Aorta (tissue), 5 donors: ENCODE measurements at places on chromosomes 2 and 18. TPM values are rescaled to one million over a fixed set of nuclear protein-coding genes. Genes with fewer than 3 reads are reported as not detected.

ZNF892 gene
- polyA plus RNA-seq: not detected

ERFE gene
- not detected for polyA plus RNA-seq

SNTG2 gene
- not detected for polyA plus RNA-seq

PLA2R1 gene
- 7.9 TPM for polyA plus RNA-seq

ZSWIM2 gene
- polyA plus RNA-seq: not detected

UGT1A8 gene
- not detected for polyA plus RNA-seq

UGT1A7 gene
- polyA plus RNA-seq: 1.8 TPM

HOXD4 gene
- polyA plus RNA-seq: not detected

DNA sequence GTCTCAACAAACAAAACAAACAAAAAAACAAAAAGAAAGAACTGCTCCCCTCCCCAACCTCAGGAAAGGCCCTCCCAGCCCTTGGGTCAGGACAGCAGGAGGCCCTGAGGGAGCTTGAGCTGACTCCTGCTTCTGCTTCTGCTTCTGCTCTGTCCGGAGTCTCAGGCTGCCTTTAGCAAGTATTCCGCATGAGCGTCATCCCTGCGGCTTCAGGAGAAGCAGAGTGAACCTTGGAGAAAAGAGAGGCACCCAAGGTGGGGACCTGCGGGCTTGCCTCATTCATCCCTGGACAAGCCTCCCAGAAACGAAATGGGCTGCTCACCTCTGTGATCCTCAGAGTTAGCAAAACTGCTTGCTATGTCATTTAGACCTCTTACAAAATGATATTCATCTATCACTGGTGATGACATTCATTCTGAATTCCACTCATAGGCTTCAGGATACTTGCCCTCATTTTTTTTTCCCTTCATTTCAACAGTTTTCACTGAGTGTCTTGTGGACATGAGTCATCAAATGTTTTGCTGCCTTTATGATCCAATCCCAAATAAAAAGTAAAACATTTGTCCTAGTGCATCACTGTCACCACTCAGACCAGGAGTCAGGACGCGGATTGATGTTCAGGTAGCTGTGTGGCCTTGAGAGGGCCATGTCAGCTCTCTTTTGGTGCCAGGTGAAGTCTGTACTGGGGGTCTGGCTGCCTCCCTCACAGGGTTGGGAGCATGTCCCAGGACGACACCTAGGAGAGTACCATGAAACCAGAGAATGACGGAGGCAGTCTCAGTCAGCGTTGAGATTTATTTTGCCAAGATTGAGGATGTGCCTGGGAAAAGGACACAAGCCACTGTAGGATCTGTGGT is 51.7 kb downstream of the IMPA2 start:
- peak; percentile 6 for DNase-seq

GRCh38 chr2:181754105-181754504 is 73.8 kb upstream of the NEUROD1 start:
- DNase-seq: no peak

GRCh38 chr2:233307565-233307964 is at the start of gene SAG:
Gene SAG, plus strand, starts transcription at chr2:233307816. Its CDS starts 1,374 bp downstream, at chr2:233309190.
- DNase-seq: no peak

- no peak for DNase-seq
Measured at GRCh38 chr2:2683606-2684224, 352.6 kb upstream of the MYT1L start.

GRCh38 chr2:161417438-161418274 is 1.6 kb downstream of the TBR1 start:
- no peak for DNase-seq

DNA sequence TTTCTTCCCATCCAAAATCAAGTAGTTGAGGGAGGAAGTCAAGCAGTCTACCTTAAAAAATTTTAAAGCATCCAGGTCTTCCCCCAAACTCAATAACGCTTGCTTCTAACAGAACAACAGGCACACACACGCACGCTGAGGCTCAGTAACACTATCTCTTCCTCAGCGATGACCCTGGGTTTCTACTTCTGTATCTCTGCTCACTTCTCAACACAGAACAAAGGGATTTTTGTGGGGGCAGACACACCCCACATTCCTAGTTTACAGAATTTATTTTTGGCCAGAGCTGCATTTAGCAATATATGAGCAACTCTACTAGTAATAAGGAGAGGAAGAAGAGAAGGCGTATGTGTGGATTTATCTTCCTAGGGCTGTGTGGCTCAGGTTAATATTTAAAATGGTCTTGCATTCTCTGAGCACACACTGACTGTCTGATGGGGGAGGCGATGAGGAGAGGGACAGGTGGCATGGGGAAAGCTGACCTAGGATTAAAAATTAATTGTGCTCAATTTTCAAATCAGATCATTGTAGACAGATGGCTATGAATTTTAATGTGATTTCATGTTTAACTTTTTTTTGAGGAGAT is 71.3 kb upstream of the PPM1B start:
- no peak for DNase-seq

DNA sequence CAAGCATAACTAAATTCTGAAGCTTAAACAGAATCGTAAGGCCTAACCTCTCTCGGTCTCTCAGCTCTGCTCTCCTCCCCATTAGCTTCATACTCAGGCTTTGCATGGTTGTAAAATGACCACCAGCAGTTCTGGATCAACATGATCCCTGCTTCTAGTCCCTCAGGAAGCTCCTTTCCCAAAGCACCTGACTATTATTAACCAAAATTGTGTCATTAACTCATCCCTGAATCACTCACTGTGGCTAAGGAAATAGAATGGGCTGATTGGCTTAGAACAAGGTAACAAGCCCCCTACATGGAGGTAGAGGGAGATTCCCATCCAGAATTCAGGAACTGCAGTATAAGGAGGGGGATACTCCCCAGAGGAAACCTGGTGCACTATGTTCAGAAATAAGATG is 448.3 kb downstream of the ARHGAP15 start:
- DNase-seq: no peak

GRCh38 chr2:20563833-20564232 is 87.1 kb downstream of the HS1BP3 start:
- DNase-seq: no peak

DNA sequence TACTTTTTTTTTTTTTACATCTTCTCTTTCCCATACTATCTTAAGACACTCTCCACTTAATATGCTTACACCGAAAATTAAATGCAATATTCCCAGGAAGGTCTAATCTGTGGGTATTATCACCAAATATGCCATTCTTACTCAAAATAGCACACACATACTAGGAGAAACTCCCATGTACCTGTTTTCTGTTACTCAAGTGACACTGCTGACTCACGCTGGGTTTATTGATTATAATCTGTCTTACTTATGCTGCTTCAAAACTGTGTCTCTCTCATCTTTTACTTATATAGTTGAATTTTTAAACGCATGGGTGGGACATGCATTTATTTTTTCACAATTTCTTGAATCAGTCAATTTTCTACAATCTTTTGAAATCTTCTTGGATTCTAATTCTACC is 29.9 kb downstream of the MRPL19 start:
- DNase-seq: no peak

DNA sequence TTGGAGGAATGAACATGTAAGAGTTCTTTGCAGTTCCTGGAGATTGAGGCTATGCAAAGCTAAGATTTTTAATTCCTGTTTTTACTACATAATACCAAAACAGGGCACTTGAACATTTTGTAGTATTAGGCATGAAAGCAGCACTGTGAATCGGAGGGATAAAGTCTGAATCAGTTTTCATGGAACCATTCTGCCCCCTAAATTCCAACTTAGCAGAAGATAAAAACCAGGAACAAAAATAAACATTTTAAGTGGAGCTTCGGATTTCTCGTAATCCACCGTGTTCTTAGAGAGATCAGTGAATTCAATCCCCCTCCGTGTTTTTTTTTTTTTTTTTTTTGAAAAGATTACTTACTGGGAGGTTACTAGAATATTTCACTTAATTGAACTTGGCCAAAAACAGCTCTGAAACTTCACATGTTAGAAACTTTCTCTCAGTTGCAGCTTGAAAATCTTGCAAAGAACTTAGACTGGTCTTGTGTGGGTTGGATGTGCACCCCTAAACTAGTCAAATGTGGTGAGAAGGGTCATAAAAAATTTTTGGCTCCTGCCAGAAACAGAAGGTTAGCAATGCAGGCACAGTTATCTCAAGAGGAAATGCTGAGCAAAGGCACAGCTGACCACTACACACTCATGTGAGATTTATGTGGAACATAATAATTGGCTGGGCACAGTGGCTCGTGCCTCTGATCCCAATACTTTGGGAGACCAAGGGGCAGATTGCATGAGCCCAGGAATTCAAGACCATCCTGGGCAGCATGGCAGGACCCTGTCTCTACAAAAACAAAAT is 145.4 kb upstream of the RNF152 start:
- no peak for DNase-seq

GRCh38 chr18:56721491-56721890 is 70.3 kb downstream of the WDR7 start:
- DNase-seq: no peak

DNA sequence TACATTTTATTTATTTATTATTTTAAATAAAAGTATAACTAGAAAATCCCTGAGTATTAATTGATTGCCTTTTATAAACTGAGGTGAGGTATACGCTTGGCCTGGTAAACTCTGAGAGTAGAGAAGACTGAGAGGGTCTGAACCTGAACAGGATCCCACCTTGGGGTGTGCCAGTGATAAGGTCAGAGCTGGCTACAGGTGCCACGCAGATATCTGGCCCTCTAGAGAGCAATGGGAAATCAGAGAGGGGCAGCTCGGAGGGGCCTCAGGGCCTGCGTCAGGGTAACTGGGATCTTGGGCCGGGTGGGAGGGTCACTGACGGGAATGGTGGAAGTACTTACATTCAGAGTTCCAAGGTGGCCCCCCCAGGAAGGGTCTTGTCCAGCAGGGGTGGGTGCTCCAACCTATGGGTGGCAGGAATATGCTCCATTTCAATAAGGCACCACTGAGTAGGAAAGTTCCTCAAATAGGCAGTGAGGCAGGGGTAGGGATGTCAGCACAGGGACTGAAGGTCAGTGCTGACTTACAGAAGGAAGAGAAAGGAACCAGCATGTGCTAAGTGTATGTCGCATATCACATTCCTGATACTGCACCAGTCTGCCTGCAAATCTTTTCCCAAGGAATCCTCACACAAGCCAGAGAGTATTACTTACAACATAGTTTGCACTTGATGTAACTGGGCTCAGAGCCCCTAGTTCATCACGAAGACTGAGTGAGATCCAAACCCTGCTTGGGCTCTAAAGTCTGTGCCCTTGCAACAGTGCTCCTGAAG is 706.0 kb upstream of the RAB6C start:
- DNase-seq: no peak

DNA sequence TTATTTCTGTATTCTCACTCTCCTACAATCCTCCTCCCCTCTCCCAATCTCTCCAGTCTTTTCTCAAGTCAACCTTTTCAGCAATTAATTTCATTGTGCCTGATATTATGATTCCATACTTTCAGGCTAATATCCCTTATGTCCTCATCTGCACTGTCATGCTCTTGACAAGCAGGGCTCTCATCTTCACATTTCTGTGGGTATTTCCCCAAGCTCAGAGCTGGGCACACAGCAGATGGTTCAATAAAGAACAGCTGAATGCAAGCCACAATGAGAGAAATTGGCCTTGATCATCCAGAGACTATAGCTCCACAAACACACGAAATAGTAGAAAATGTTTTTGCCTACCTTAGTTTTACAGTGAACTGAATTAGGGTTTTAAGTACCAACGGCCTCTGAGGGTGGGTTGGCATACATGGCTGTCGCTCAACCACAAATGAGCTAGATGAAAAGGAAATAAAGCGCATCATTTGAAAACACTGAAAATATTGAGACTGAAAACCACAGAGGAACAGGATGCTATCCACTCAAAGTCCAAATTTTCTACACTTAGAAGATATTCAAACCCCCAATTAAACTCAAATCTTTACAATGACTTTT is 47.5 kb upstream of the STAT1 start:
- DNase-seq: no peak

DNA sequence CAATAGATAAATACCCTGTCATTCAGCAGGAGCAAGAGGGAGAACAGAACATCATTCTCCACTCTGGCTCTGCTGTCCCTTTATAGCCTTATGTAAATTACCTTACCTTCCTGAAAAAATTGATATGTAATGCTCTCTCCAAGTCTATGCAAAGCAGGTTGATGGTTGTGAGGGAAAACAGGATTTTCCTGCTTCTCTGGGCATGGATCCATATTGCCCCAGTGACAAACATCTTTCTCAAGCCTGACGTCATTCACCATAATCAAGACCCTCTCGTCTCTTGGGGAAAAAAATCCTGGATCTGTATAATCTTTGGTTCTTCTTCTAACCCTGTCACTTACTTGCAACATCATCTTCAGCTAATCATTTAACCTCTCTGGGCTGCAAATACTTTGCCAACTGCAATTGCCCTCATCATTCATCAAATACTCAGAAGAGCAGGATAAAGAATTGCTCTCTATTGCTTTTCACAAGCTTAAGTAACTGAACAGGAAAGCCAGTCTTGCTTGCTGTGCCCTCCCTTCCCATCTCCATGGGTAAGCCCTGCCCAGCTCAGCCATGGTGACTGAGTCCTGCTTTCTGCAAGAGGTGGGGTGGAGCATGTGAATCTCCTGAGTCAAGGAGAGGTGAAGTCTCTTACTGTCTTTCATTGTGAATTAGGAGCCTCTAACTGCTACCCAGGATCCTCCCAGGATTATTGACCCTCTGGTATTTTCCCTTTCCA is 123.7 kb upstream of the KLF7 start:
- DNase-seq: no peak

- no peak for DNase-seq
Measured at GRCh38 chr18:22322243-22322691, 95.4 kb downstream of the CTAGE1 start.

DNA sequence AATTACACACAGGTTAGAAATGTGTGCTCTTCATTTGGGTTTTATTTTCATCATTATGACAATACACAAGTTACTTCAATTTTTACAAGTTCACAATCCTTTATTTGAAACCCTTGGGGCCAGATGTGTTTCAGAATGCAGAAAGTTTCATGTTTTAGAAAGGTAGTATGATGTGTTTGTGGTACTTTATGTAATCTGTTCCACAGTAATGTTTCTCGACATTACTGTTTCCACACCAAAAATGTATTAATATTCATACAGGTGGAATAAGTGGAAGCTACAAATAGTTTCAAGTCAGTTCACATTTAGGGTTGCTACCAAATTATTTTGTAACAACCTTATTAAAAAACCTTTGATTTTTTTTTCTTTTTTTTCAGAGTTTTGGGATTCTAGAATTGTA is 10.4 kb downstream of the UBE2E3 start:
- no peak for DNase-seq
